Epithelial cell of esophagus (primary cell): ENCODE measurements at places on chromosomes 3 and 15.

- DNase-seq: no peak
Measured at GRCh38 chr3:169676925-169677537, 13.5 kb upstream of the MECOM start.

GRCh38 chr3:45225465-45226205 lies 452 bp downstream of the TMEM158 start:
- DNase-seq: peak; percentile 41

- DNase-seq: no peak
Measured at GRCh38 chr15:51289290-51289689, 49.1 kb downstream of the CYP19A1 start.

GRCh38 chr3:22779737-22780136 lies 423.4 kb upstream of the UBE2E2 start:
- peak; percentile 56 for DNase-seq

GRCh38 chr15:56759450-56759845 lies 26.1 kb upstream of the ZNF280D start:
- peak; percentile 90 for DNase-seq

DNA sequence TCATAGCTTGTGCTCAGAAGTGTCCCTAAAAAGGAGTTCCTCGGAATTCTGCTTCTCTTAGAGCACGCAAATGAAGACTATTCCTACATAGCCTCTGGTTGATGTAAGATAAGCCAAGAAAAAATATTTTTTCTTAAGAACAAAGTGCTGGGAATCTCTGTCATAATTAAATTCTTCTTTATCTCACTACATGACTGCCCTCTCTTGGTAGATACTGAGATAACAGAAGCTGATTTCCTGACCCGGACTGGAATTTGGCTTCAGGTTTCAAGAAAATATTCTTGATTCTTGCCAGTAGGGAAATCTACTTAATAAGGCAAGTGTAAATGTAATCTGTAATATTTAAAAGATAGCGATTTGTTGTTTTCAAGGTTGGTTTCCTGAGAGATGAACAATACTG lies 31.3 kb upstream of the SETMAR start:
- peak; percentile 44 for DNase-seq

GRCh38 chr3:54733106-54734006 lies 194.5 kb downstream of the LRTM1 start:
- DNase-seq: no peak

DNA sequence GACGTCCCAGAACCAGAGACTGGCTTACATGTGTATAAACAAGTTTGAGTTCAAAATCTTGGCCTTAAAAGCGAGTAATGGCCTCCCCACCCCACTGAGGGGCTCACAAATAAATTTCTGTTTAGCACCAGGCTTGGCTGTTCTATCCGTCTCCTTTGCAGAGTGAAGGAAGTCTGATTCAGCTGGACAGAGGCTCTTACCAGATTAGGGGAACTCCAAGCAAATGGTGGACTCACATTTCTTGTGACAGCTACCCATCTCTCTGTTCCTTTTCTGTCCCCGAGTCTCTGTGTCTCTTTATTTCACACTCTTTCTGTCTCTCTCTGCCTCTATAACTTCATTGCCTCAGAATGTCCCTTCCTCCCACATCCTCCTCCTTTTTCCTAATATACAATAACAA lies 62.7 kb downstream of the DGKG start:
- no peak for DNase-seq

- no peak for DNase-seq
Measured at GRCh38 chr15:69314131-69314530, 15.4 kb downstream of the PAQR5 start.

DNA sequence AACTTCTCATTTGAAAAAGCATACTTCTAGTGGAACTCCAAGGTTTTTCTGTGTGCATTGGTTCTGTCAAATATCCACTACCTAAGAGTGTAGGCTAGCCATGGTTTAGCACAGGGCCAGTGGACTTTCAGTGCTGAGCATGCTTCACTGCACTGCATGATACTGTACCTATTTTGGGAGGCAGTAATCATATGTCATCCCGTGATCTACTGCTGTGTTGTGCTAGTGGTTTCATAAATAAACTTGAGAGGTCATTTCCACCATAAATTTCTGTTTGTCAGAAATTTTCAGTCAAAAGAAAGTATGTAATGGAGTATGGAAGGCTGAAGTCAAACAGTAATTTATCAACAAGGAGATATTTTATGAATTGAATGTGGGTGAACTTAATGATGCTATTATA lies 203.6 kb downstream of the ROBO1 start:
- DNase-seq: no peak

DNA sequence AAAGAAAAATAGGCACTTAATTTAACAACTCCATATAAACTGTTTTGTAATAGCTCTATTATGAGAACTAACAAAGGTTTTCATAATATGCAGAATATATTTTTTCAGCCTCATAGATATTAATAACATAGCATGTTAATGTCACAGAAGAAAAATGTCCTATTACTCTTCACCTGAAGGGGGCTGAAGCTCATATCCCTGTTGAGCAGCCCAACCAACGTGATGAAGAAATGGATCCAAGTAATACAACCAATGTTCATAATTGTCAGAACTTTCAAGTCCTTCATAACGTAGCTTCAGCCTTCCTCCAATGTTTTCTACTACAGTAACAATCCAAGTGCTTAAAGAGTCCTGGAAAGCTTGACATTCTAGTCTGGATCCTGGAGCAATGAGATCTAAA lies 34.5 kb upstream of the STIMATE start:
- no peak for DNase-seq

DNA sequence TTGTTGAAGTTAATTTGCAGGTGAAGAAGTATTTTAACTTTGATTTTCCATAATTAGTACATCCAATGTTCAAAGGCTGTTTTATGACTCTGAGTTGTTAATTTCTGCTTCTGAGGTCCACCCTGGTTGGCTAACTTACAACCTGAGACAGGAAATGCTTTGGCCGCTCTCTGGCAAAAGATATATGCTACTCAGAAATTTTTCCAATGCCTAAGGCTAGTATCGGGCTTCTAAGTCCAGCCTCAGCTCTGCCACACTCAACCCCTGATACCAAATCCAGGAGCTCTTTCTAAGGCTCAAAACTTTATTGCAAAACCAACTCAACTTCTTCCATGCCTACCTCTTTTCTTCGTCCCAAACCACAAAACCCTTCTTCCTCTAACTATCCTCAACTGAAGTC lies 192.9 kb downstream of the NEK10 start:
- DNase-seq: no peak

DNA sequence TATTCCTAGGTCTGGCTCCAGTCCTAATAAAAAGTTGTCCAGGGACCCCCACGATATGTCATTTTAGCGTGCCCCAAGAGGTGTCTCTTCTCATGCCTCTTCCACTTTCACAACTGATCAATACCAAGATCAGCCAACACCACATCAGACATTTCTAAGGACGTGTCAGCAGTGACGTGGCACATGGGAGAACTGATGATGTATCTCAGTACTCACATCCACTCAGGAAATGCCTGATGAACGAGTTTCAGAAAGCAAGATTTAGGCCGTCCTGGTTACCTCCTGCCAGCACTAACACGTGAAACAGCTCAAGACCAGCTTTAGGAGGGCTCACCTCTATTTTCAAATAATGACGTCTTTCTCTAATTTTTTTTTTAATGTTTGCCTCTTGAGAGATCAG lies 19.6 kb downstream of the VGLL4 start:
- peak; percentile 72 for DNase-seq

- peak; percentile 78 for DNase-seq
Measured at GRCh38 chr3:53132347-53132746, 2.1 kb upstream of the RFT1 start.

DNA sequence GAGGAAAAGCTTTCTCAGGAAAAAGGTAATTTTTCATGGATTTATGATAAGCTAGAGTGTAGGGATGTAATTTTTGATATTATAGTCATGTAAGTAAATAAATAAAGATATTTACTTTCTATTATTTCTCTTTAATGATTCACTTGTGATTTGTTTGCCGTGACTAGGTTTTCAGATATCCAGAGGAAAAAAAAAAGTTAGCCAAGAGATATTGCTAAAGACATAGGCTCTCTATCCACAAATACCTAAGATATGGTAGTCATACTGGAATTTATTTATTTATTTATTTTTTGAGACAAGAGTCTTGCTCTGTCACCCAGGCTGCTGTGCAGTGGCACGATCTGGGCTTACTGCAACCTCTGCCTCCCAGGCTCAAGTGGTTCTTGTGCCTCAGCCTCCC lies 59.9 kb downstream of the AP4E1 start:
- peak; percentile 44 for DNase-seq

DNA sequence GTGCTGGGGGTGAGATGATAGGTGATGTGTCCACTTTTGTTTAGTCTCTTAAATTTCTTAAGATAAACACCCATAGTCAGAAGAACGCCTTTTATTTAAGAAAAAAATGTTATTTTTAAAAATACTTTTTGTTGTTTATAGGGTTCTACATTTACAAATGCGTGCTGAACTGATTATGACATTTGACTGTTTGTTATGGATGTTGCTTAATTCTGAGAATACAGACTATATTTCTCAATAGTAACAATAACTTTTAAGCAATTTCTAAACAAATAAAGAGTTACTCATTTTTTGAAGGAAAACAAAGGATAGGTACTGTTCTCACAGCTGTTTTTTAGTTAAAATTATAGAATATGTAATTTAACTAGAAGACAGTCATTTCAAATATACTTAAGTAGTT lies 249.9 kb upstream of the GBE1 start:
- no peak for DNase-seq

DNA sequence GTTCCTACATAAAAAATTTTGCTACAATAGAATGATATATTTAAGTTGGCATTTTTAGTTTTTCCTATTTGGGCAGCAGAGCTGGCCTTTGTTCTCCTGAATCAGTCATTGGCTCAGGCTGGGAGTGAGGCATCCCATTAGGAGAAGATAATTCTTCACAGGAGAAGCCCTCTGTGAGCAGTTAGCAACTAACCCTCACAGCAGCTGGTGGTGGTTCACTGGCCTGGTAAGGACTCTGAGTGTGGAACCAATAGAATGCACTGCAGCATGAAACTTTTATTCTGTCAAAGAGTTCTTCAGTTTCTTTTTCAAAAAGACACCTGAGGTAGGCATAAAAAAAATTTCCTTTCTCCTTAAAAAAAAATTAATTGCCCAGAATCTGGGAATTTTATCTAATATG lies 562.6 kb downstream of the ZNF385D start:
- no peak for DNase-seq

DNA sequence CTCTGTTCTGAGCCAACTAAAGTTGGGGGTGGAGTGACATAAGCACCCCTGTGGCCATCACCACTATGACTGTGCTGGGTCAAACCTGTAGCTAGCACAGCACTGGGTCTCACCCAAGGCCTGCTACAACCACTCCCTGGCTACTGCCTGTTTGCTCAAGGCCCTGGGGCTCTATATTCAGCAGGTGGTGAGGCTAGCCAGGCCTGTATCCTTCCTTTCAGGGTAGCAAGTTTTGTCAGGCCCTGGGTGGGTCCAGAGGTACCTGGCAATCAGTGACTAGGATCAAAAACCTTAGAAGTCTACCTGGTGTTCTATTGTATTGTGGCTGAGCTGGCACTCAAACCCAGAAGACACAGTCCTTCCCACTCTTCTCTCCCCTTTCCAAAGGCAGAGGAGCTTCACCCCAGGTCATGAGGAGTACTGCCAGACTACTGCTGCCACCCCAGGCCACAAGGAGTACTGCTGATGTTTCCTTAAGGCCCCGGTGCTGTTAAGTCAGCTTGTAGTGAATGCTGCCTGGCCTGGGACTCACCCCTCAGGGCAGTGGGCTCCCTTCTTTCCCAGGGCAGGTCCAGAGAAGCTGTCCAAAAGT lies 170.8 kb downstream of the IGSF11 start:
- peak; percentile 39 for DNase-seq

- no peak for DNase-seq
Measured at GRCh38 chr15:76979996-76980520, 14.9 kb upstream of the PSTPIP1 start.

- no peak for DNase-seq
Measured at GRCh38 chr3:53303957-53304356, 43.4 kb downstream of the DCP1A start.

- no peak for DNase-seq
Measured at GRCh38 chr15:81795899-81796298, 249.9 kb downstream of the MEX3B start.
